MCF 10A (cell line): ENCODE measurements at places on chromosomes 13 and 19.
A peak's percentile ranks its signal among the peaks of the same experiment; 100 is the strongest.

DNA sequence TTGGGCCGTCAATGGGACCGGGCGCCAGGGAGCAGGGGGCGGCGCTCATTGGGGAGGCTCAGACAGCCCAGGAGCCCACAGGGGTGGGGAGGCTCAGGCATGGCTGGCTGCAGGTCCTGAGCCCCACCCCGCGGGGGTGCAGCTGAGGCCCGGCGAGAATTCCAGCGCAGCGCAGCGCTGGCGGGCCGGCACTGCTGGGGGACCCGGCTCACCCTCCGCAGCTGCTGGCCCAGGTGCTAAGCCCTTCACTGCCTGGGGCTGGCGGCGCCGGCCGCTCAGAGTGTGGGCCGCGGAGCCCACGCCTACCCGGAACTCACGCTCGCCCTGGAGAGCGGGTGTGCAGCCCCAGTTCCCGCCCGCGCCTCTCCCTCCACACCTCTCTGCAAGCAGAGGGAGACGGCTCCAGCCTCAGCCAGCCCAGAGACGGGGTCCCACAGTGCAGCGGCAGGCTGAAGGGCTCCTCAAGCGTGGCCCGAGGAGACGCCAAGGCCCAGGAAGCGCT, 1227.4 kb downstream of the PCDH17 start:
- no peak overlapping the region for H3K4me3 ChIP-seq
- no peaks in the 10 kb centered on the region for H3K27me3 ChIP-seq
- H3K27ac ChIP-seq, result no peak overlapping the region

- H3K27ac ChIP-seq, result peak overlapping the region; percentile 82
- no peaks in the 10 kb centered on the region for H3K27me3 ChIP-seq
- H3K36me3 ChIP-seq, result peaks cover 8% of the 10 kb centered on the region
- H3K4me3 ChIP-seq, result peak overlapping the region; percentile 99
- H3K4me1 ChIP-seq, result peaks cover 17% of the 10 kb centered on the region
Observed at GRCh38 chr19:6199240-6199994, 64.0 kb downstream of the ACSBG2 start.

GRCh38 chr13:45064889-45065288, 55.4 kb upstream of the GTF2F2 start:
- H3K4me1 ChIP-seq, result no peaks in the 10 kb centered on the region
- H3K36me3 ChIP-seq, result no peaks in the 10 kb centered on the region
- DNase-seq, result no peak
- H3K27me3 ChIP-seq, result no peaks in the 10 kb centered on the region
- H3K27ac ChIP-seq, result no peak overlapping the region

DNA sequence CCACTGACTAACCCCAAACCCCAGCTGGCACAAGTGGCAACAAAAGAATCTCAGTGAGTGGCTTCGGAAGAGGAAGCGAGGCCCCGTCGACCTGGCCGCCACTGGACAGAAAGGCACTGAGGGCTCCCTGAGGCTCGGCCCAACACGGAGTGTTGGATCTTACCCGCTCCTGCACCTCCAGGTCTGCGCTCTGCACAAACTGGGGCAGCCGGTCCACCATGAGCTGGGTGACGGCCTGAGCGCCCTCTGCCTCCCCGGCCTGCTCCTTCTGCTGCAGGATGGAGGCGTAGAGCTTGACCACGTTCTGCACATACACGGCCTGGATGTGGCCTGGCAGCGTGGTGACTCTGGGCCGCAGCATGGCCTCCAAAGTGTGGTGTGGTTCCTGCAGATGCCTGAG, 21.7 kb downstream of the IZUMO4 start:
- no peak for DNase-seq
- H3K27ac ChIP-seq, result no peak overlapping the region
- no peak overlapping the region for H3K4me3 ChIP-seq
- peaks cover 7% of the 10 kb centered on the region for H3K4me1 ChIP-seq
- H3K36me3 ChIP-seq, result peaks cover 95% of the 10 kb centered on the region
- H3K27me3 ChIP-seq, result no peaks in the 10 kb centered on the region

- H3K4me3 ChIP-seq, result no peak overlapping the region
- H3K4me1 ChIP-seq, result no peaks in the 10 kb centered on the region
- no peak for DNase-seq
- H3K36me3 ChIP-seq, result no peaks in the 10 kb centered on the region
- no peak overlapping the region for H3K27ac ChIP-seq
Observed at GRCh38 chr19:21432590-21432989, 35.7 kb downstream of the ZNF493 start.

GRCh38 chr13:46544208-46544607, 8.8 kb upstream of the LRCH1 start:
- no peak overlapping the region for H3K4me3 ChIP-seq
- no peaks in the 10 kb centered on the region for H3K4me1 ChIP-seq
- no peaks in the 10 kb centered on the region for H3K36me3 ChIP-seq
- H3K27me3 ChIP-seq, result no peaks in the 10 kb centered on the region

GRCh38 chr13:90947976-90948375, 399.5 kb upstream of the MIR17HG start:
- no peaks in the 10 kb centered on the region for H3K36me3 ChIP-seq
- H3K4me3 ChIP-seq, result no peak overlapping the region
- no peak for DNase-seq
